ENCODE measurements at places on chromosomes 6 and 20.

GRCh38 chr6:163260111-163260895 is 154.2 kb upstream of the QKI start:
- no peak for DNase-seq

DNA sequence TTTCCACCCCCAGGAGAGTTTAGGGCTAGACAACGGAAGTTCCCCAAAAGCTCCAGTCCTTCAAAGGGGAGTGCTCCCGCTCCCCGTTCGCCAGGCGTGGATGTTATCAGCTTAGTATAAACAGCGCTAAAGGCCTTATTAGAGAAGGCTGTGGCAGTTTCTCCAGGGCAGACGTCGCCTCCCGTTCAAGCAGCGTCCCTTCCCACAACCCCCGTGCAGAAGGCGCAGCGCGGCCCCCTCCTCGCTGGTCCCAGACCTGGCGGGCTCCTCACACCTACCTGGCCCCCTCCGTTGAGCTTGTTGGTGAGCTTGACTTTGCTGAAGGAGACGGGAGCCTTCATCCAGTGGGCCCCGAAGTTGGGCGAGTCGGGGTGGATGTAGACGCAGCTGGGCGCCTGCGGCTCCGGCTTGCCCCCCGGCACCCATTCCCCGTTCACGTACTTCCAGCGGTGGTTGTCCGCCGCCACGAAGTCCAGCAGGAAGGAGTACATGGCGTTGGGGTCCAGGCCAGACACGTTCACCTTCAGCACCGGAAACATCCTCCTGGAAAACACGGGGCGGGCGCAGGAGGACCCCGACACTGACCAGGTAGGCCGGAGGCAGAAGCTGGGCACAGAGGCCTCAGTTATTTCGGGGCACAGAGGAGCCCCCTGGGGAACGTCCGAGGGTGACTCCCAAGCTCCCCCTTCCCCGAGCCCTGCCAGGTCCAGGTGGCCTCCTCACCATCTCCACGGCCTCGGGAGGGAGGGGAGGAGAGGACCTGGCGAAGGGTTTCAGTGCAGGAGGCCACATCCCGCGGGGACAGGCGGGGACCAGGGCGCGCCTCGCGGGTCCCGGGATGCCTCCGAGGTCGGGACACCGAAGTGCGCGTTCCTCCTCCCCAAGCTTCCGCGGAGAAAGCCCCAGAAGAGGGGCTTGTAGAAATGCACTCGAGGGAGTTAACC is 1.1 kb downstream of the TBXT start:
- no peak for DNase-seq

GRCh38 chr6:29577544-29577943 is 7.4 kb upstream of the OR2H2 start:
- DNase-seq: no peak

DNA sequence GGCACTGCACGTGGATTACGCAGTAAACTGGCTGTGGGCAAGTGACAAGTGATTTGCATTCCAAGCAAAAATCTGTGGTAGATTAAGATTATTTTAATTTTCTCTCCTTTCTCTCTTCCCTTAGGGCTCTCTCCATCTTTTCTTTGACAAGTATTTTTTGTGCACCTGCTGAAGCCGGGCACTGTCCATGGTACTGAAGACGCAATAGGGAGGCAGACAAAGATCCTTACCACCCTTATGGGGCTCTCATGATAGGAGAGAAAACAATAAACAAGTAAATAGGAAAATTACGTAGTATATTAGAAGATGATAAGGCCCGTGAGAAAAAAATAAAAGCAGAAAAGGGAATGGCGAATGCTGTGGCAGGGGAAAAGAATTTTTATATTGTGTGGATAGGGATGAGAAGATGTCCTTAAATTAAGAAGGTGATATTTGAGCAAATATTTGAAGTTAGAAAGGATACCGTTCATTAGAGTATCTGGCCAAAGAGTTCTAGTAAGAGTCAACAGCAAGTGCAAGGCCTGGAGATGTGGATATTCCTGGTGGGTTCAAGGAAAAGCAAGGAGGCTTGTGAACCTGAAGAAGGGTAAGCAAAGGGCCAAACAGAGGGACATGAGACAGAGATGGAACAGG is 146.0 kb downstream of the LAMP5 start:
- DNase-seq: no peak

DNA sequence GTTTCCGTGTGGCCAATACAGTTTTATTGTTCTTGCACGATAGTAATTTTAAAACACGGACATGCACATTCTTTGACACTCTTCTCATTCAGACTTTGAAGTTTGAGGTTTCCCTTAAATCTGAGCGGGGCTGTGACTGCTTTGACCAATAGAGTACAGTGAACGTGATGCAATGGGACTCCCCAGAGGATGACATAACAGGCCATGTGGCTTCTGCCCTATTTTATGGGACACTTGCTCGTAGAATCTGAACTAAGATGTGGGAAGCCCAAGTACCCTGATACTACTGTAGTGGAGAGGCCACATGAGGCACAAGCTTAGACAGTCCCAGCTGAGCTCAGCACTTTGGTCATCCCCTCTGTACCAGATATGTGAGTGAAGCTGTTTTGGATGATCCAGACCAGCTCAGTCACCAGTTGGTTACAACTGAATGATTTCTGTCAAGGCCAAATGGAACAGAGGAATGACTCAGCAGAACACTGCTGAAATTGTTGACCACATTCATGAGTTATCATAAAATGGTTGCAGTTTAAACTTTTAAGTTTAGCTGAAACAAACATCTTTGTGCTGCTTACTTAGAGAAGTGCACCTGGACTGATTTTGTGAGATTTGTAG is 279.4 kb downstream of the RFPL4B start:
- no peak for DNase-seq

DNA sequence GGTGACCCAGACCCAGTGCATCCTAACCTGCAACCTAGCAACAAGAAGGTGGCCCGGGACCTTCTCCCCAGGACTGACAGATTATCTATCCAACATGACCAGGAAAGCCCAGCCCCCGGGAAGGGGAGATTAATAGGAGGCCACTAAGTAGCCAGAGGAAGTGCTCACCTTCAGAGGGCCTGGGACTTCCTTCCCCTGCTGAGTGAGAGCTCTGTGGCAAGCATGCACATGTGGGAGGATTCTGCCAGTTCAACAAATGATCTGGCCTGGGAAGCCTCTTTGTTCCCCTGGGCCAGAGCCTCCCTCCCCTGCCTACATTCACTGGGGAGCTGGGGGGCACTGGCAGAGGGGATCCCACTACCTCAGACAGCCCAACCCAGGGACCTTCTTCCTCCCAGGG is 39.6 kb downstream of the SHLD1 start:
- DNase-seq: no peak

- no peak for DNase-seq
Measured at GRCh38 chr6:3518356-3519190, 61.7 kb upstream of the SLC22A23 start.

- DNase-seq: no peak
Measured at GRCh38 chr6:14880052-14880451, 365.8 kb upstream of the JARID2 start.

GRCh38 chr6:99458319-99458718 is 33.2 kb upstream of the PNISR start:
- DNase-seq: no peak

GRCh38 chr6:112298021-112298745 is 43.8 kb upstream of the LAMA4 start:
- DNase-seq: no peak

DNA sequence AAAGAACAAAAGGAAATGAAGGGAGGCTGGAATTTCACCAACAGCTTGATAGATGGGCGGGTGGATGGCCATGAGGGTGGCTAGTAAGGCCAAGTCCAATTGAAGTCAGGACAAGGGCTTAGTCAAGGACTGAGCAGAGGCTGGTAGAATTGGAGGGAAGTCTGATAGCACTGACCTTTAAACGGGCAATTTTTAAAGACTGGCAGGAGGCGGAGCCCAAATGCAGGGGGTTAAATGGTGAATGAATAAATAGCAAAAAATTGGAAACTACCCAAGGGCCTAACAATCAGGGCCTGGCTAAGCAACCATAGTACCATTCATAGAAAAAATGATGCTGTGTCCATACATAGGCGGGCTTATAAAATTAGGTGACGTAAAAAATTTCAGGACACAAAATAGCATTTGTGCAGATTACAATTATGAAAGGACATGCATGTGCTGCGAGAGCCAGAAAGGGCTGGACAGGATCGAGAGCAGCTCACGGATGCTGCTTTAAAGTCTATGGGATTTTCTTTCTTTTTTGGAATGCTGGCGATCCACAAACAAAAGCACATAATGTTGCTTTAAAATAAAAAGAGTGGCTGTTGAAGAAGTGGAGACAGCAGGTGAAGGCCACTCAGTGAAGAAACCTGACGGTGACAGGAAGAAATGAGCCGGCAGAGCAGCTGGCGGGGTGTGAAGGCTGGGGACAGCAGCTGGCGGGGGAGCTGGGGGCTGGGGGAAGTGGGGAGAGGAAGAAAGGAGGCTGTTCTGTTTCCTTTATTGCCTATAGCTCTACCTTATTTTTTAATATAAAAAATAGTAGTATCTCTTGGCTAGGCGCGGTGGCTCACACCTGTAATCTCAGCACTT is 42.8 kb upstream of the TAF8 start:
- DNase-seq: no peak

DNA sequence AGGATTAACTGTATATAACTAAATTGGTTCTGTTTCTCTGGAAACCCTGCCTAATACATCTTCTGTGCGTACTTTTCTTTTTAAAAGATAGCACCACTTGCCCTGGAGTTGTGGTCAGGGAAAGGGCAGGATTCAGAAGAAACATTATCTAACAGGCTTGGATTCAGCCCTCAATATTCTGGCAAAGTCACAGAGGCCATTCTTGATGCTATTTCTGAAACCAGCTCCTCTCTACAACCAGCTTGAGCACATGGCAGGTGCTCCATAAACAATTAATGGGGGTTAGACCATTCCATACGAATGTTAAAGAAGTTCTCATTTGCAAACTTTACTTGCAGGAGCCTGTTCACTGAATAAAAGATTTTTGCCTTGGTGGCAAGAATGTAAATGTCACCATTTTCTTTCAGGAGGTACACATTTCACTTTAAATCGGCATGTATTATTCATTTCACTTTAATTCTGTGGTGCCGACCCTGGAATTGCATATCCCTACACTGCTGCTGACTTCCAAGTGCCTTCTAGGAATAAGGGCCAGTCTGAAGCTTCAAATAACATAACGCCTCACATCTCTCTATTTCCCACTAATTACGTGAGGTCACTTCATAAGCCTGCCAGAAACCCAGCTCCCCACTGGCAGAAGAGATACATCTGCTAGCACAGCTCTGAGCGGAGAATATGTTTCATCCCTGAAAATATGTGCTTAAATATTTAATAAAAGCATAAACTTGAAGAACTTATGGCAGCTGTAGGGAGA is 248.7 kb downstream of the ADGRG6 start:
- DNase-seq: no peak
